Testis (tissue), 5 donors: ENCODE measurements at places on chromosomes 7 and 10. TPM values are rescaled to one million over a fixed set of nuclear protein-coding genes. Genes with fewer than 3 reads are reported as not detected.

DNA sequence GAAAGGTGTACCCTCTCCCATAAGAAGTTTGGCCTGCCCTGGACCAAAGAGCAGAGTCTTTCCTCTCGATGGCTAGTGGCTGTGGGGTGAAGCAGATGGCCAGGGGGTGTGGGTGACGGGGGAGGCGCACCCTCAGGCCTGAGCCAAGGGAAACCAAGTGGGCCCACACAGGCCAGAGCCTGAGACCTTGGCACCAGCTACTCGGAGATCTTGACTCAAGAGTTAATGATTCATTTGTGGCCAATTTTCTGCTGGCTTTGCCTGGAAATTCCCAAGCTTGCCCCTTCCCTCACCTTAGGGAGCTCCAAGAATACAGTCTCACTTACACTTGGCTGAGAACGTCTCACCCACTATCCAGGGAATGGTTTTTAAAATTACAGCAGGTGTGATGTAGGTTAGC lies 42.7 kb downstream of the ZMIZ1 start:
- H3K27me3 ChIP-seq, result no peaks in the 10 kb centered on the region
- H3K27ac ChIP-seq, result peak overlapping the region; percentile 3
- DNase-seq, result no peak
- peaks cover 25% of the 10 kb centered on the region for H3K4me1 ChIP-seq

DNA sequence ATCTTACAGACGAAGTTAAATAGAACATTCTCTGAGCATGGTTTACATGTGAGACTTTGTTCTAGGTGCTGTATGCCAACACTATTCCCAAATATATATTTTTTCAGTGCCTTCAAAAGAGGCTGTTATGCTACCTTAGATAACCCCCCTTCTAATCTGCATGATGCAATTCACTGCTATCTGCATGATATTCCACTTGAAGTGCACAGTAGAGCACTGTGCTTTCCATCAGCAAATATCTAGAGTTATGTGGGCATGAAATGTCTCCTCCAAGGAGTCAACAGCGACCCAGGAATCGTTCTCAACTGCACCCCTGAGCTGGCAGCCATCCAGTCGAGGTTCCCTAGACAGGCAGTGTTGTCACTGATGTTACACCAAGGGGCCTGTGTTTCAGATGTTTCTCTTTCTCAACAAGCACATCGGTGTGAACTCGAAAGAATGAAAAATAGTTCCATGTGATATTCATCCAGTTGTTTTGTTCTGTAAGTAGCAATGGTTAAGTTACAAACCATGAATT lies 88.3 kb downstream of the PDE1C start:
- no peaks in the 10 kb centered on the region for H3K36me3 ChIP-seq
- H3K4me1 ChIP-seq, result no peaks in the 10 kb centered on the region
- no peak for DNase-seq

DNA sequence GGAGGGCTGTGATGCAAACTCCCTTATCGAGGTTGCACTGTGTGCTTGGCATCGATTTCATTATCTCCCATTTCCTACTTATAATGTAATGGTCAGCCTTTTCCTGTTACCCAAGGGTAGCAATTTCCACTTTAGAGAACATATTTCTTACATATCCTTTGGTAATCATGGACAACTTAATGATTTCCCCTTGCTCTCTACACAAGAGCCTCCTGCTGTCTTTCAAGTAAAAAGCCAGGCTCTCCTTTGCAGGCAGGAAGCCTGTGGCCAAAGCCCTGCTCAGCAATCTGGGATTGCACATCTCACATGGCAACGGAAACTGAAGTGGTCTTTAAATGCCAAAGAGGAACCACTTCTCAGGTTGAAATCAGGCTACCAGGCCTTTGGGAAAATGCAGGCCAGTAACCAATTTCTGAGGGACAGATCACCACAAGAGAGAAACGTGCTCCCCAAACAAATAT lies 86.7 kb upstream of the IKZF1 start:
- DNase-seq, result no peak
- H3K27ac ChIP-seq, result no peak overlapping the region
- no peaks in the 10 kb centered on the region for H3K27me3 ChIP-seq
- H3K36me3 ChIP-seq, result no peaks in the 10 kb centered on the region

DNA sequence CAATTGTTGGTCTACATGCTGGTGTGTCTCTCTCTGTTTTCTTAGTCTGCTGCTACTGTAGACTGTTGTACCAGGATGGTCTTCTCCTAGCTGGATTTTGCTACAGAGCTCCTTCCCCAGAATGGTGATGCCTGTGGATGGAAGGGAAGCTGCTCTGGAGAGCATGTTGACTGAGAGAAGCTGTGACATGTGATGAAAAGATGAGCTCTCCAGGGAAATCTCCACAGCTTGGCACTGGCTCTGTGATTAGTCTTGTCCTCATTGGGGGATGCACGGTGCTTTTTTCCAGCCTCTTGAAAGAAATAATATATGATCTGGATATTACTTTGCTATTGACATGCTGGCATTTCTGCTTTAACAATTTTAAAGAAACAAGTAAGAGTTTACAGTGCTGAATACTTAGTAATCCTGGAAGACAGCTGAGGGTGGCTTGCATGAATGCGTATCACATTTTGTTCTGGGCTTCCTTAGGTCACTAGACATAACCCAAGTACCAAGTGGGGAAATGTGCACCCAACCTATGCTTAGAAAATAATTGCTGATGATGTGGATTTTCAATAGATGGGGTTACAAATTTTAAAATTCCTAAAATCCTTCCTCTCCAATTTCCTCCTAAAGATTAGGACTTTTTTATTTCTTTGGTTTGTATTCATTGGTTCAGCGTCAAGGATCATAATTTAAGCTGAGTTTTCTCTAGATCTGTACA lies 849.7 kb downstream of the KCNMA1 start:
- H3K36me3 ChIP-seq, result no peaks in the 10 kb centered on the region
- no peak overlapping the region for H3K4me3 ChIP-seq
- no peaks in the 10 kb centered on the region for H3K4me1 ChIP-seq
- DNase-seq, result no peak
- H3K27ac ChIP-seq, result no peak overlapping the region

DNA sequence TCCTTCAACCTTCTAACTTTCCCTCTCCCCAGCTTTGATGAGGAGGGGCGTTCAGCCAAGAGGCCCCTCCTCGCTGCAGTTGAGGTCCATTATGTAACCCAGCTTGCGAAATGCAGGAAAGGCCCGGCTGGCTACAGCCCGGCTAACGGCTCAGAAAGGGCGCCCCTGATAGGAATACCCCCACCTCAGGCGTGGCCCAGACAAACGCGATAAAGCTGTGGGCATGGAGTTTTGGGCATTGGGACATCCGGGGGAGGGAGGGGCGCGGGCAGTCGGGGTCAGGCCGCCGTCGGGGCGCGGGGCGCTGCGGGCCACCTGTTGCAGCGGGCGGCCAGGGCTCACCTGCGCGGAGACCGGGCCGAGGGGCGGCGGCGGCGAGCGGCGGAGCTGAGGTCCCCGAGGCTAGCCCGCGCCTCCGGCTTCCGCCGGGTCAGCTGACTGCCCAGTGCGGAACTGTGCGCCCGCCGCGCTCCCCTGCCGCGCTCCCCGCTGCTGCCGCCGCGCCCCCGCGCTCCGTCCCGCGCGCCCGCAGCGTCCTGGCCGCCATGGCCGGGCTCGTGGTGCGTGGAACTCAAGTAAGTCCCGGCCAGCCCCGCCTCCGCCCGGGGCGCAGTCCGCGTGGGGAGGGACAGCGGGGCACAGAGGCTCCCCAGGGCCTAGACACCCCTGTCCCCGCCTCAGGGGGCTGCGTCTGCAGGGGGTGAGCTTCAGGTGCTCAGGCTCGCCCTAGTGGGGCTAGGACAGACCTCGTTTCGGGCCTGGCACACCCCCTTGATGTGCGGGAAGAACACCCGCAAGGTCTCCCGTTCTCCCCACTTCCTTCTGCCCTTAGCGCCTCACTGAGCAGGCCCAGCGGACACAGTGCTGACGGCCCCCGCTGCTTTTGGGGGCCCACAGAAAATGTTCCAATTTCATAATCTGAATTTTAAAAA lies at the start of gene LRMDA:
Gene LRMDA (plus strand): TSS at position 445 of the 932 bp plus-strand sequence.
- H3K27ac ChIP-seq, result peak within 1 kb of the TSS; percentile 65
- peak within 1 kb of the TSS; percentile 73 for H3K4me3 ChIP-seq
- H3K4me1 ChIP-seq, result peaks cover 29% of the 10 kb centered on the region
- H3K36me3 ChIP-seq, result no peaks in the 10 kb centered on the region
- no peaks in the 10 kb centered on the region for H3K27me3 ChIP-seq

- no peak overlapping the region for H3K4me3 ChIP-seq
- no peaks in the 10 kb centered on the region for H3K27me3 ChIP-seq
- H3K4me1 ChIP-seq, result peaks cover 6% of the 10 kb centered on the region
- no peaks in the 10 kb centered on the region for H3K36me3 ChIP-seq
Measured at GRCh38 chr10:1123972-1124371, 67.8 kb downstream of the WDR37 start.

- no peaks in the 10 kb centered on the region for H3K4me1 ChIP-seq
- no peaks in the 10 kb centered on the region for H3K36me3 ChIP-seq
- no peak overlapping the region for H3K4me3 ChIP-seq
Measured at GRCh38 chr10:89783406-89783805, 82.0 kb downstream of the KIF20B start.

GRCh38 chr7:101684983-101685330 lies 55.9 kb upstream of the MYL10 start:
- H3K4me1 ChIP-seq, result peaks cover 18% of the 10 kb centered on the region
- no peak overlapping the region for H3K27ac ChIP-seq
- no peak overlapping the region for H3K4me3 ChIP-seq
- no peaks in the 10 kb centered on the region for H3K27me3 ChIP-seq

GRCh38 chr7:94781236-94781635 lies 125.3 kb upstream of the SGCE start:
- no peaks in the 10 kb centered on the region for H3K36me3 ChIP-seq
- H3K27ac ChIP-seq, result no peak overlapping the region
- H3K4me1 ChIP-seq, result no peaks in the 10 kb centered on the region

DNA sequence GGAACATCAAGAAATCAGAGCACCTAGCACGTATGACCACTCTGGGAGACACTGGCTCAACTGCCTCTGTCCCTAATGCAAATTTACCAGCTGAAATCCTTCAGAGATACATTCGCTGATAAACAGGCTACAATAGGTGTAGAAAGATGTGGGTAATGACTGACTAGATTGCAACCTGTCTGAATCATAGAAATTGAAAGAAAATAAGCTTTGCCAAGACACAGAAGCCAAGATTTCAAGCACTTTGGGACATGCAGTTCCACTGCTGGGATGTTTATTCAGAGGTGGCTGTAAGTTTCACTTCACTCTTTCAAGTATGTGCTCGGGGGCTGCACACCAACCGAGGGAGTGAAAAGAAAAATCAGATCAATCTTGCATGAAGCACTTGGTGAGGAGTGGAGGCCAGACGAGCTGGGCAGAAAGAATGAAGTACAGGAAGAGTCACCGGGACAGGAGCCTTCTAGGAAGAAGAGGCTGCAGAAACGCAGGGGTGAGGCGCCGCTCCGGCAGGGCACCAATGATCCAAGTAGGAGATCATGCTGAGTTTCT lies 276.7 kb downstream of the PARD3 start:
- H3K36me3 ChIP-seq, result no peaks in the 10 kb centered on the region
- H3K27ac ChIP-seq, result no peak overlapping the region
- H3K4me1 ChIP-seq, result peaks cover 5% of the 10 kb centered on the region
- no peaks in the 10 kb centered on the region for H3K27me3 ChIP-seq

DNA sequence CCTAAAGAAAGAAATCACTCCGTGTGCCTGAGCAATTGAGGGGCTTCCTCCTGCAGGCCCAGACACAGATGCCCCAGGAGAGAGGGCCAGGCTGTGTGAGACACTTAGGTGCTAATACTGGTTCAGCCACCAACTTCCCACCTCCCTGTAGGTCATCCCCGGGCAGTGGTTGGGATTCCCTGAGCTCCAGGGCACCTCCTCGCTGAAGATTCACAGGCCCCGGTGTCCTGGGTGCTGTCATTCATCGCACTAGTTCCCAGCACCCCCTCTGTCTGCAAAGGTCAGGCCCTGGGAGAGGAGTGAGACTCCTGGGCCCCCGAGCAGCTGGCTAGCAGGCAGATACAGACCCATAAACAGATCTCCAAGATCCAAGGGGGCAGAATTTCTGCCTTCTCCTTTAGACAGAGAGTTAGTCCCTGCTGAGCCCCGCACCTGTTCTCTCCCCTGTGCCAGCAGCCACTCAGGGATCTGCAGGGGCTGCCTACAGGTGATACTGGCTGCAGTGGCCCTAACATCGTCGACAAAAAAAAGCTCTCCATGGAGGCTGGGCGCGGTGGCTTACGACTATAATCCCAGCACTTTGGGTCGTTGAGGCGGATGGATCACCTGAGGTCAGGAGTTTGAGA lies 38.2 kb upstream of the GTF2I start:
- no peak for DNase-seq
- H3K4me3 ChIP-seq, result no peak overlapping the region
- no peaks in the 10 kb centered on the region for H3K4me1 ChIP-seq
- H3K27ac ChIP-seq, result no peak overlapping the region
- no peaks in the 10 kb centered on the region for H3K27me3 ChIP-seq
- H3K36me3 ChIP-seq, result no peaks in the 10 kb centered on the region

DNA sequence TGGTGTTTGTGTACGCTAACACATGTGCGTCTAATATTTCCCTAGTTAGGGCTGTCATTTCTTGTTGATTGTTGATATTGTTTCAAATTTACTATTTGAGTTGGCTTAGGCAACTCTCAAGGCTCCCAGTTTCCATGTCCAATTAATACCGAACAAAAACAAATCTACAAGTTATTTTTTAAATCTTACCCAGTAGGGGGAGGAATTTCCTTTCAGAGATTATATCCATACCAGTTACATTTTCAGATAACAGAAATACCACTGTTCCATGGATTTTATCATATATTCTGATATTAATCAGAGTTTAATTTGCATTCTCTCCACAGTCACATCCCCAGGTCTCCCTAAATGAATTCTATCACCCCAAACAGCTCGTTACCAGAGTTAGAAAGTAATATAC lies 7.2 kb upstream of the AKR1B10 start:
- no peak for DNase-seq
- H3K27ac ChIP-seq, result no peak overlapping the region
- no peaks in the 10 kb centered on the region for H3K36me3 ChIP-seq
- H3K4me3 ChIP-seq, result no peak overlapping the region

GRCh38 chr10:52759154-52759553 lies 13.4 kb downstream of the MBL2 start:
- peaks cover 4% of the 10 kb centered on the region for H3K4me1 ChIP-seq
- H3K27me3 ChIP-seq, result no peaks in the 10 kb centered on the region
- H3K4me3 ChIP-seq, result no peak overlapping the region
- DNase-seq, result no peak

DNA sequence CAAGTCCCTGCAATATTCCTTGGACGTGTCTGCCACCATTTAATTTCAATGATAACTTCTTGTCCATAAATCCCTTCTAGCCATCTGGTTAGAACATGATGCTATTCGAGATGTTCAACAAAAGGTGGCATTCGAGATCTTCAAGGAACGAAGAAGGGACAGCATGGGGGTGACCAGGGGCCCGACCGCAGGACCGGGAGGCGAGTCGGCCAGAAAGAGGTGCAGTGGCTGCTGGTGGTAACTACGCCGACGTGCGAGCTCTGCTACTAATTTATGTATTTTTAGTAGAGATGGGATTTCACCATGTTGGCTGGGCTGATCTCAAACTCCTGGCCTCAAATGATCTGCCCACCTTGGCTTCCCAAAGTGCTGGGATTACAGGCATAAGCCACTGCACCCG lies 4.7 kb downstream of the OPTN start:
- H3K4me3 ChIP-seq, result no peak overlapping the region
- DNase-seq, result no peak
- no peak overlapping the region for H3K27ac ChIP-seq
- H3K4me1 ChIP-seq, result peaks cover 3% of the 10 kb centered on the region
- no peaks in the 10 kb centered on the region for H3K36me3 ChIP-seq

GRCh38 chr10:52319926-52320325 lies 5.8 kb downstream of the DKK1 start:
- H3K4me1 ChIP-seq, result no peaks in the 10 kb centered on the region
- no peaks in the 10 kb centered on the region for H3K36me3 ChIP-seq
- no peak overlapping the region for H3K27ac ChIP-seq
- H3K4me3 ChIP-seq, result no peak overlapping the region

Gene IPMK
- total RNA-seq, result 4.3 TPM

Gene MBL2
- total RNA-seq, result 0.12 TPM

Gene KLF14
- total RNA-seq, result 0.93 TPM

Gene SDK1
- 36.2 TPM for total RNA-seq

Gene FGL2
- 8.4 TPM for total RNA-seq

Gene ASIC3
- 27.5 TPM for total RNA-seq
